GM04504 (cell line): ENCODE measurements at places on chromosomes 6 and 20.

- DNase-seq, result no peak
Measured at GRCh38 chr6:121437851-121438651, 2.6 kb downstream of the GJA1 start.

- no peak for DNase-seq
Measured at GRCh38 chr6:32807020-32807580, 9.7 kb downstream of the HLA-DOB start.

DNA sequence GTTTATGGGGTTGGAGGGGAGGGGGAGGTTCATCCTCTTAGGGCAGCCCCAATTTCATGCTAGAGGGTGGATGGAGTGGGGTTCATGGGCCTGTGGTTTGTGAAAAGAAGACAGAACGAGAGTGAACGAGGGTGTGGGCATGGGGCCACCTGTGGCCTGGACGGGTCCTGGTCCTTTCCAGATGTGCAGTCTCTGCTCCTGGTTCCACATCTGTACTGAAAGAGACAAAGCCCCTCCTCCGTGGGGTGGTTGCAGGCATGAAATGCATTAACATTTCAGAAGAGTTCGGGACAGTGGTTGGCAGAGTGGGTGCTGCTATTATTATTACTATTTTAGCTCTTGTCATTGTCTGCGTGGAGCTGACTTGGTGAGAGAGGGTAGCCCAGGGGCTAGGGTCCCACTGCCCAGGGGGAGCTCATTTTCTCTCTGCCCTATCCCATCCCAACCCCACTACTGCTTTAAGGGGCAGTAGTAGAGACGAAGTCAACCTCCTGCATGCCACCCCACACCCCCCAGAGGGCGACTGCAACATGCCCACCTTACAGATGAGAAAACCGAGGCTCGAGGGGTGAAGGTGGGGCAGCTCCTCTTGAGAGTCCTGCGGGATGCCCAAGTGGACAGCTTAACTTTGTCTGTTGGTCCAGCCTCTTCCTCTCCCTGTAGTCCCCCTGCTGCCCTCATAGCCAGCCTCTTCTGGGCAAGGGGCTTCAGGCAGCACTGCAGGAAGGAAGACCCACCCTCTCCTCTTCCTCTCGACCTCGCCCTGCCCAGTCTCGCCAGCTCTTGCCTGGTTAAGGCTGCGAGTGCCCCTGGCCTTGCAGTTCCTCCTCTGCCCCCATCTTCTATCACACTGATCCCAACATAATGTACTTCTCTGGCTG is 8.4 kb downstream of the BPIFB2 start:
- no peak for DNase-seq

DNA sequence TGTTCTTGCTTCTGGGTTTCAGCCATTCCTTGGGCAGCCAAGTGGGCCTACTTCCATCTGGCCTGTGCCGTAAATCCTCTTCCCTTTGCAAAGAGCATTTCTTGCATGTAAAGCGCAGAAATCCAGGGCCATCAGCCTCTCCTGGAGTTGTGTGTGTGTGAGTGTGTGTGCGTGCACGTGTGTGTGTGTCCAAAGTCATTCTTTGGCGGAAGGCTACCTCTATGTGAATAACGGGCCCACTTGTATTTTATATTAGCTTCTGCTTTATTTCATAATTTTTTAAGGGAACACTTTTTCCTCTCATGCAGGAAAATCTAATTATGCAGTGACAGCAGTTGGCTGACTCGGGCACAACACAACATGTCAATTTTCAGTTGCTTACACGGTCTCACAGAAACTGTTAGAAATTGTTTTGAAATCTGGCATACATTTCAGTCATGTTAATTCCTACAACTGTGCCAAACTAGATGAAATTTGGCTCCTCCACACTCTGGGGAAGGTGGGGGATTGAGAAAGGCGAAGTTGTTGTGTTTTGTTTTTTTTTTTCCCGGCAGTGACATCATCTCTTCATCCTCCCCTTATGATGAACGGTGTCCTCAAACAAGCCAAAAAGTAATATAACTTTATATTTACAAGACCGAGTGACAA is 223.7 kb upstream of the TSHZ2 start:
- DNase-seq, result no peak

DNA sequence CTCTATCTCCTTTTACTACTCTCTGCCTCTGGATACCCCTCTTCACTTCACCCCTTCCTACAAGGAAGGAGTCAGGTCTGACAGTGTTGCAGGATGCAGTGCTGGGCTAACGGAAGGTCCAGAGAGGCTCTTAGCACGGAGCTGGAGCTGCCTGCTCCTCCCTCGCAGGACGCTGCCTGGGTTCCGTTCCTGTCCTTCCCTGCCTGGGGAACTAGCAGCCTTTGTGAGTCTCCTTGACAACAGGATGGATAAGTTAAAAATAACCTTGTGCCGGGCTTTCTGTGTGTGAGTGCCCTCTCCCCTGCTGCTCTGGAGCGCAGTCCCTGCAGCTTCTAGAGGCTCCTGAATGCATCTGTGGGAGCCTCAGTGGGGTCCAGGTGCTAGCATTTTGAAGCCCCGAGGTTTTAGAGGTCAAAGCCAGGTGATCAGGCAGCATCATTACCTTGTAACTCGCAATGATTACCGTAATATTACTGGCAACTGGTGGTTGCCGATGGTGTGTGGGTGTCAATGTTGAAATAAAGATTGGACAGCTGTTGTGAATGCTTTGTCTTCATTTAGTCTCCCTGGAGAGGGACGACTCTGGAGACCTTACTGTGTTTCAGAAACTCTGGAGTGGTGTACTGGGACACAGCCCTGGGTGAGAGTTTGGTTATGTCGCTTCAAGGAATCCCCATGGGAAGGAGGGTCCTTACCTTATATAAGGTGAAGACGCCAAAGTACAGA is 44.4 kb downstream of the CDS2 start:
- no peak for DNase-seq

GRCh38 chr20:42532831-42533230 is 656.9 kb downstream of the PTPRT start:
- no peak for DNase-seq

DNA sequence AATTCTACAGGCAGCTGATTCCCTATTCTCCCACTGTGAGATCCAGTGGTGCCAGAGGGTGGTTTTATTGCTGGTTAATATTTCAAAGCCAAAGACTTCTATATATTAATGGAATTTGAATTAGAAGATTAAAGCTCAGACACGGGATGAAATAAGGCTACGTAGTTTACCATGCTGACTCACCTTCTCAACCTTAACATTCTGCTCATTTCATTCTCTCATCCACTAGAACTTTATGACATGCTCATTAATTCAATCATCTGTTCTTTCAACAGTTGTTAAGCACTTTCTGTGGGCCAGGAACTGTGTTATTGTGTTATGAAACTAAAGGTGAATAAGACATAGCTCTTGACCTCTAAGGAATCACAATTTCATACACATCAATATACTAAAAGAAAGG is 456.9 kb upstream of the MAP3K7 start:
- no peak for DNase-seq
